Midbrain (tissue), 1 donor: ENCODE measurements at places on chromosomes 13 and 19.

DNA sequence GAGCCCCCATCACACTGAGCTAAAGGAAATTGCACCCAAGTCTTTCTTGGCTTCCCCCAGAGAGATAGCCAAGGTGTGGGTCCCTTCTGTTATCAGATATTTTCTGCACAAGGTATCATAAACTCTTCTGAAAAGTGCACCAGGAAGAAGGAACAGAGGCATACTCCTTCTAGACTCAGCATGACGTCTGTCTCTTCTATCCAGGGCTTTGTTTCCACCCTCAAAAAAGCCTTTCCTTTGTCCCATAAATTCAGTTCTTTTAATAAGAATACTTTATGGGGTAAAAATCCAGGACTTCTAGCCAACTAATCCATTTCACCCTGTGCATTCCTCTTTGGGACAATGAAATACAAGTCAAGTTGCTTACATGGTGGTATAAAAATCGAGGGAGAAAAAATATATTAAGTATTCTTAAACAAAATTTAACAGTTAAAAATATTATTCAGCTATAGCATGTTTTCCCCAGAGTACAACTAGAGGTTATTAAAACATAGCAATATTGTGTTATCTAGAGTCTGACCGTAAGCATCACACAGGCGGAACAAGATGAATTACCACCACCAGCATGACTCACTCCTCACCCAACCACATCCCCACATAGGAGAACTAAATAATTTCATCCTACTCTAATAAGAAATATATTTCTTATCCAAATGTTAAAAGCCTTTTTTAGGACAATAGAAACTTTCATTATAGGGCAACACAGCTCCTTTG, 79.9 kb upstream of the GPC6 start:
- no peak for DNase-seq

GRCh38 chr19:5109560-5109959, 140.6 kb downstream of the KDM4B start:
- no peak for DNase-seq

DNA sequence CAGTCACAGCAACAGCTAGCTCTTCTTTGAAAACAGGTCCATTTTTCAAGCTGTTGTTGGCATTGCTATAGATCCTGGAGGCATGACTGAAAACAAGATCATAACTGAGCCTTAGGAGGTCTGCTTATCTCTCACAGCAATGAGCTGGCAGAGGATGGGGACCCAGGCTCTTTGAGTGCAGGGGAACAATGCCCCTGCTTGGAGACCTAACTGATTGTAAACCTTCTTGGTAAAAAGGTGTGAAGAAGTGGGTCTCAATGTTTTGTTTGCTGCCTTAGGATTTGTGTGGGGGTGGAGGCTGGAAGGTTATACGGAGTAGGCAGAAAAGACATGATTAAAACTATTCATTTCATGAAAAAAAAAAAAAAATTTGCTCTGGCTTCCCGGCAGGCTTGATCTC, 94.6 kb downstream of the EFNB2 start:
- no peak for DNase-seq

DNA sequence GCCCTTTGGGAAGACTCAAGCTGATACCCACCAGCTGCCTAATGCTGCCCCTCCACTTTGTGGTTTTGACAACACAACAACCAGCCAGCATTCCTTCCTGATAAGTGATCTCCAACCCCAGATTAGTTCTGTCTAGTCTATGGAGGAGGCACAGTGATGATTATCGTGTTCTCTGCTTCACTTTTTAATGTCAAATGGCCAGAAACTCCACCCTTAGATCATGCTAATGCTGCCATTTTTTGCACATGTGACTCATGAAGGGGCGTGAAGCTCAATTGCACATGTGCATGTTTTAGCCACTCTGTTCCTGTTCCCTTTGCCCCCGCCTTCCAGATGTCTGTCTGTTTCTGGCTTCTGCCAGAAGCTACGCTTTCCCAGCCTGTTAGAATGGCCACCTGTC, 199.8 kb downstream of the COG6 start:
- no peak for DNase-seq

GRCh38 chr13:94667190-94667589, 45.2 kb downstream of the SOX21 start:
- DNase-seq, result no peak

- no peak for DNase-seq
These were observed 80.0 kb upstream of the GPR183 start for GRCh38 chr13:99386911-99387788.

DNA sequence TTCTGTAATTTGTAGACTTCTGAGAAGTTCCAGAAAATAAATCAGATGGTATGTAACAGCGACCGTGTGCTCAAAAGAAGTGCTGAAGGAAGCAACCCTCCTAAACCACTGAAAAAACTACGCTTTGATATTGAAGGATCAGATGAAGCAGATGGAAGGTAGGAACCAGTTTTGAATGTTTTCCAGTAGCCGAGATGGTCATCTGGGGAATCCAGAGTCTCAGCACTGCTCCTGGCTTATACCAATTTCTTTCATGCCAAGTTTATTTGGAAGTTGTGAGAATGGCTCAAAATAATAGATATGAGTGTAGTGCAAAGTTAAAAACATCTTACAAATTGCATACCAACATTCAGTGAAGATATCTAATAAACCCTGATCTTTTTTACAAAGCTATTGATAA, 56.2 kb downstream of the RCBTB2 start:
- no peak for DNase-seq

GRCh38 chr19:2603334-2603733, 99.2 kb downstream of the GNG7 start:
- DNase-seq, result no peak

DNA sequence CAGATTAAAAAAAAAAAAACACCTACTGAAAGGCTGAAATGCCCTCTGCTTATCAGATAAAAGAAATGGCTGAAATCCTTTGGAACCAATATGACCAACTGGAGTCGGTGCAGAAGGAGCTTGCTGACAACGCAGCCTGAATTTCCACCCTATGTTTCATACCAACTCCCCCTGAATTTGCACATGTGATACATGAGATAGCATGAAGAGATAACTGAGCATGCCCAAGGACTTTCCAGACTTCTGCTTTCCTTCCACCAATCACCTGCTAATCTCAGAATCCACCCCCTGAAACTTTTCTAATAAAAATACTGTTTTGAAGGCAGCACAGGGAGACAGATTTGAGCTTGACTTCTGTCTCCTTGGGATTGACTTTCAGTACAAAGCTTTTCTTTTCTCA, 32.2 kb upstream of the WDFY2 start:
- no peak for DNase-seq

GRCh38 chr19:18117364-18117691, 19.8 kb downstream of the MAST3 start:
- no peak for DNase-seq

- no peak for DNase-seq
These were observed 313.6 kb upstream of the OBI1 start for GRCh38 chr13:78972561-78972960.
